ENCODE measurements at places on chromosomes 5 and 9.

DNA sequence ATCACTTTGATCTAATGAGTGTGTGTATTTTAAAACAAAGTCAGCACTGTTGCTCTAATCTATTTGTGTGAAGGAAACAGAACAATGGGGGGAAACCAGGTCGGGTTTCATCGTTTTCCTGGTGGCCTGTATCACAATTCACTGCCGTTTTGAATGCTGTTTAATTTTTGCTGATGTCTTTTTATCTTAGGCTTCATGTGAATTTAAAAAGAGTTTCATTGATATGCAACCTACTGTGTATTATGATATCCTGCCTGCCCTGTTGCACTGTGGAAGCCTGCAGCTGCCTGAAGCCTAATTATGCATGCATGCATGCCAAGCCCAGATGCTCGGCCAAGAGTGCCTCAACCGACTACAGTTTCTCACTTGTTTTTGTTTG, 307.5 kb downstream of the ZNF608 start:
- DNase-seq: no peak

- DNase-seq: no peak
These were observed 190.7 kb upstream of the TAS2R1 start for GRCh38 chr5:9820691-9821449.

DNA sequence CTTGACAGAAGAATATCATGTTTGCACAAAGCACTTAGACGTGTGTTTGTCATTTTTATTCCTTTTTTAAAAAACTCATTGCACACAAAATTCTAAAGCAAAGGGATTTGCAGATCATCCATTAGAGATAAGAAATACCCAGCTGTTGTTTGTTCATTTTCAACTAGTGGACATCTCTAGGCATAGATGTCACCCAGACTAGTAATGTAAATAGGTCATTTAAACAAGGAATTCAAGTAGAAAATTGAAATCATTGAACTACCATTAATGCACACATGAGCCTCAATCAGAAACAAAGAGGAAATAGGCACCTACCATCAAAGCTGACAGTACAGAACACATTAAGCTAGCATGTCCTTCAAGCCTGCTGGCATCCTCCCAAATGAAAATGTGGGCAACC, 107.3 kb downstream of the OR2K2 start:
- DNase-seq: no peak

GRCh38 chr9:83027153-83027891, 35.6 kb downstream of the RASEF start:
- no peak for DNase-seq

GRCh38 chr9:98323051-98323830, 67.8 kb upstream of the TBC1D2 start:
- no peak for DNase-seq

- no peak for DNase-seq
These were observed 26.6 kb upstream of the AKNA start for GRCh38 chr9:114414346-114414745.

GRCh38 chr5:39946356-39947045, 521.7 kb upstream of the DAB2 start:
- DNase-seq: no peak

DNA sequence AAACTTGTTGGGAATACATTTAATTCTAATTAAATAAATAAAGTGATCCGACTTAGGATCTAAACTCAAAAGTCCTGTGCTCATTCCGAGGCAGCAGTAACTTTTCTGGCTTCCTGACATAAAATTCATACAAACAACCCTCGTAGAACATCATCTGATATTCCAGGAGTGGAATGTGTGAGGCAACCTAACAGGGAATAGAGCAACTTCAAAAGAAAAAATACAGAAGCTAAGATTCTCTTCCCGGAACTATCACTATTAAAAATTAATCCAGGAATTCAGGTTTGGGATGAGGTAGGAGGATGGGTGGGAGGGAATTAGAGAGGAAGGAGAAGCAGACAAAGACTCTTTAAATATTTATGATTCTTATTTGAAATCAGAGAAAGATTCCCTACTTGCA, 32.9 kb upstream of the TRIO start:
- no peak for DNase-seq

DNA sequence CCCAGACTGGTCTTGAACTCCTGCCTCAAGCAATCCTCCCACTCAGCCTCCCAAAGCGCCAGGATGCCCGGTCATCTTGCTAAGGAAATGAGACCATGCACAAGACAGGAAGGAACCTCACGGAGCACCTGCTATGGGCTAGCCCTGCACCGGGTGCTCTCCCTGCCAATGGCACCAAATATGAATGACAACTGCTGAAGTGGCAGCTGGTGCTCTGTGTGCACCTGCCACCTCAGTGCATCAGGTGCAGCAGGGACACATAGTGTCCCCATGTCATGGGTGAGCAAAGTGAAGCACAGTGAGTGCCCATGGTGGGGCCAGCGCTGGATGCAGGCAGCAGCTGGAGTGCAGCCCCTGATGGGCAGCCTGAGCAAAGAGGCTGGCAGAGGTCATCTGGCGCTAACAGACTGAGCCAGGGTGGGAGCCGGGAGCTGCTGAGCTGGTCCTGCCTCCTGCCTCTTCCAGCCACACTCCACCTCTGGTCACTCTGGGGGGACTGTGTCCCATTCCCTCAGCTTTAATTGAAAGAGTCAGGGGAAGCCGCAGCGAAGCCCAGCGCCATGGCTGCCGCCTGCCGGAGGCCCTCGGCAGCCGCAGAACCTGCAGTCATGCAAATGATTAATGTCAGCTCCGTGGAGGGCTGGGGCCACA, 46.4 kb downstream of the BARX1 start:
- DNase-seq: no peak

DNA sequence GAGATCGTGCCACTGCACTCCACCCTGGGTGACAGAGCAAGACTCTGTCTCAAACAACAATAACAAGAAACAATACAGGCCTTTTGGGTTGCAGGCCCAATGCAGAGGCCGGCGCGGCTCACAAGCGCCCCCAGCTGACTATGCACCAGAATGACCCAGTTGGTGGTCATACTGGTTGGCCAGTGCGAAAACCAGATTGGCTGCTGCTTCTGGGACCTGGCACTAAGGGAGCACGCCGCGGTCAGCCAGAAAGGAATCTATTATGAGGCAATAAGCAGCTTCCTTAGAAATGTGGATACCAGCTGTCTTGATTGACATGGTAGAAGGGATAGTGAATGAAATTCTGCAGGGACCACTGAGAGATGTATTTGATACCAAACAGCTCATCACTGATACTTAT, 35.0 kb downstream of the RANBP17 start:
- DNase-seq: no peak

Measured in left renal pelvis (tissue), 4 donors.